Activated naive CD8-positive, alpha-beta T cell treated with anti-CD3 and anti-CD28 coated beads, Interleukin-2, amount 50 U/mL, for 16 hours (primary cell): ENCODE measurements at places on chromosomes 13 and 19.

DNA sequence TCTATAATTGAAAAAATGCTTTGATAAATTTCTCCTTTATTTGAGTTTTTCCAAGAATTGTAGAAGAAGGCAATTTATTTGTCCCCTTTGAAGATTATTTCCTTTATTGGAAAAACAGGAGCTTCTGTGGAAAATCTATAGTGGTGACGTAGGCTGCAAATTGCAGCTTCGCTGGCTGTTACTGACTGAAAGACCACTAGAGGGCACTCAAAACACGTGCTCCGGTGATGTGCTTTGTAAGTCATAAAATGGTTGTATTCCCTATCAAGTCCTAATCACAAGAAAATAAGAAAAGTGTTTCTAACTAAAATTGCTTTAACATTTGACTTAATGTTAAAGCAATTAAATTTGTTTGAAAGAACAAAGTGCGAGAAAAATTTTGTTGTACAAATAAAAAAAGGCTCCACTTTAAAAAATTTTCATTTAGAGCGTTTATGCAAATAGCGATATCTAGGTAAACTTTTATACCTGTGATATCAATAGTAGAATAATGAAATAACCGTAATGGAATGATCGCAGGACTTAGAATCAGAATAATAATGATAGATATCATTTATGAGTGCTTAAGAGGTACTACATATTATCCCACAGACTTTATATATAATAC, 638.2 kb upstream of the SPRY2 start:
- DNase-seq, result no peak

DNA sequence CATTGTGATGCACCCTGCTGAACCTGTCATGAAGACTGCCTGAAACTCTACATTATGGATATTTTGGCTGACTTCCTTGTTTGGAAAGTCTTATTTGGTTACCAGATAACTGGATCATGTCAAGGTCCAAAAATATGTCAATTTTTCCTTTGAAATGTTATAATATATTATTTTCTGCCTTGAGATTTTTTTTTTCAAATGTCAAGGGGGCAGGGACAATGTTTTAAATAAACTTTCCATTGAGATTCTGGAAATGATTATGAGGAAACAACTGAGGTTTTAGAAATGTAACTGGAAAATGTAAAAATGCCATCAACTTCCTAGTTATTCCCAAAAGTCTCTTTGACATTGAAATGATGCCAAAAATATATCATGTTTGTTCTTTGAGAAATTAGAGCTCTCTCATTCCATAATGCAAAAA, 117.0 kb downstream of the RFC3 start:
- no peak for DNase-seq

DNA sequence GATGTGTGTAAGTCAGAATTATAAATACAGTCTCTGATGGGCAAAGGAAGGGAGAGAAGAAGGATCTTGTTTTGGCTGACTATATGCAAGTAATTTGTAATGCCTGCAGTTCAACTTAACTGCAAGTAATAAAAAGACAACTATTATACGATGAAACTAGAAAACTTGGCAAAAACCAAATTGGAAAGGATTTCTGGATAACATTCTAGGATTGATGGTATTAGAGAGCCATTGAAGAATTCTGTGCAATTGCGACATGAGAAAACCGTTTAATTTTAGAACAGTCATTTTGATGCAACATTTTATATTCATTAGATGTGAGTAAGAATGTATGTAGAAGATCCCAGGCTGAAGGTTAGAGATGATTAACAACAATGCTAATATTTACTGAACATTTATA, 1334.1 kb downstream of the EFNB2 start:
- DNase-seq, result no peak

DNA sequence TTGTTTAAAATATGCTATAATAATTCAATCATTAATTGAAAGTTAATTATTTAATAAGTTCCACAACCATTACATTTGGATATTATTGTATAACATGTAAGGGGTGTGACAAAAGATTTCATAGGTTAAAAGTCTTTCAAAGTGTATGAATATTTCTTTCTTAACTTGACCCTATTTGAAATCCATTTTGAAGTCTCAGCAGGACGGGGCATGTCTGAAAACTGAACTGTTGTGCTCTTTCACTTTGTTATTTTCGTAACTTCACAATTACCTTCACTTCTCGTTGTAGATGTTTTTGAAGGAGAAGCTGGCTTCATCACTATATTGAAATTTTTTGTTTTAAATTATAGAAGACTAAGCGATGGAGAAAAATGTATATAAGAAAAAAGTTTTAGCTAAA, 1775.7 kb downstream of the PCDH9 start:
- DNase-seq, result no peak

GRCh38 chr13:96284971-96285370, 195.1 kb downstream of the HS6ST3 start:
- no peak for DNase-seq

GRCh38 chr13:109256866-109257760, 529.3 kb downstream of the IRS2 start:
- no peak for DNase-seq

- no peak for DNase-seq
These were observed 13.6 kb downstream of the IER2 start for GRCh38 chr19:13163609-13164342.

GRCh38 chr19:35648017-35648961, at the start of gene COX6B1:
Gene COX6B1 (plus strand): TSS chr19:35648323. CDS start chr19:35651244, 2,921 bp downstream.
- peak; percentile 90 for DNase-seq

GRCh38 chr19:42214810-42215485, 2.5 kb downstream of the DEDD2 start:
- no peak for DNase-seq
